ENCODE measurements at places on chromosomes 5 and 9.

GRCh38 chr9:85025638-85026037, 356.1 kb downstream of the NTRK2 start:
- DNase-seq: no peak

DNA sequence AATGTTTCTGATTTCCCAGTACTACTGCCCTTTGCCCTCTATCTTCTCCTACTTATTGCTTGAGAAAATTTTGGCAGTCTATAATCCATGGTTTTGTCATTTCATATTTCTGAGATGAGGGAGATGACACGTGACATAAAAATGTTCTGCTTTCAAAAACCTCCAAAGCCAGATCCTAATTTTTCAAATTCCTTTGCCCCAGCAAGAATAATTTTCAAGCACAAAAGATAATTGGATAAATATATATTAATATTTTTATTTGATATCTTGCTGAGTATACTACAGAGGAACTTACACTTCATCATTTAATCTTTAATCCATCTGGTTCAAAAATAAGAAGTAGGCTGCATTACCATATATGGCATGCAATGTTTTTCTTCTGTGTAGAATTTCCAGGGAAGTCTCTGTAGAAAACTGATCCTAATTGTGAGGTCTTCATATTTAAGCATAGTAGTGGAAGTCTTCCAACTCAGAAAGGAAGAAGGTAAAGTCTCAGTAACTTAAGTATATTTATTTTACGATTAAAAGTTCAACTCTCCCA, 1738.8 kb downstream of the EFNA5 start:
- no peak for DNase-seq

DNA sequence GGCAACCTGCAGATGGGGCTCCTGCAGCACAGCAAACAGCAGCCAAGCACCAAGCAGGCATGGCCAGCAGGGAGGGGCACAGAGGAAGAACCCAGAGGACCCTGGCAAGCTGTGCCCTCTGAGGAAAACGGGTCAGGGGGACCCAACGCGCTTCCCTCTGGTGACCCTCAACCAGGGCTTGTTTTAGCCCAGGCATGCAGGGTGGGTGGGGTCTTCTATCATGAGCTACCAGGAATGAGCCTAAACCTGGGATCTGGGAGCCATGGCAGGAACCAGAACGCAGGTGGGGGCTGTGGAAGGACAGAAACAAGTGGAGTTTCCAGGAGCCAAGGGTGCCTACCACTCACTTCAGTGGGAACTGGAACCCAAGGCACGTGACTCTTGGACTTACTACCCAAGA, 20.9 kb downstream of the IPPK start:
- DNase-seq: no peak

DNA sequence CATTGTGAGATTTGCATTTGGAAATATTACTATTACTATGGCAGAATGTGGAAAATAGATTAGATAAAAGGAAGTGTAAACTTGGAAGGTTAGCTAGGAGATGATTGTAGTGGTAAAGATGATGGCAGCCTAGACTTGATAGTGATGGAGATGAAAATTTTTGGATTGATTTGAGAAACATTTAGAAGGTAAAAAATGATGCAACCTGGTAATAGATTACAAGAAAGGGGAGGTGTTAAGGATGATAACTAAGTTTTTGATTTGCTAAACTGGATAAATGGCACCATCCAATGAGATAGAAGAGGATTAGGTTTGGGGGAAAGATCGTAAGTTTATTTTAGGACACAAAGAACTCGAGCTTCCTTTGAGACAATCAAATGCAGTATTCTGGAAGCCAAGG, 8.9 kb upstream of the SLC30A5 start:
- DNase-seq: no peak

- no peak for DNase-seq
Measured at GRCh38 chr9:132207839-132208615, 46.2 kb downstream of the NTNG2 start.

DNA sequence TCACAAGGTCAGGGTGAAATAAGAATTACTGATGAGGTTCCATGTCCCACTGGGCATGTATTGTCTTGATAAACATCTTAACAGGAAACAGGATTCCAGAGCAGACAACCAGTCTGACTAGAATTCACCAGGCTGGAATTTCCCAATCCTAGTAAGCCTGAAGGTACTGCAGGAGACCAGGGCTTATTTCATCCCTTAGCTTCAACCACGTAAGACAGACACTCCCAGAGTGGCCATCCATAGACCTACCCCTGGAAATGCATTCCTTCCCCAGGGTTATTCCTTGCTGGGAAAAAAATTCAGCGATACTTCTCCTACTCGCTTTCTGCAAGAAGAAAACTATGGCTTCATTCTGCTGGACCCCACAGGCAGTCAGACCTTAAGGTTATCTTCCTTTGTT, 785.4 kb downstream of the NR2F1-AS1 start:
- DNase-seq: no peak

GRCh38 chr5:169860585-169860984, 119.7 kb downstream of the INSYN2B start:
- no peak for DNase-seq

DNA sequence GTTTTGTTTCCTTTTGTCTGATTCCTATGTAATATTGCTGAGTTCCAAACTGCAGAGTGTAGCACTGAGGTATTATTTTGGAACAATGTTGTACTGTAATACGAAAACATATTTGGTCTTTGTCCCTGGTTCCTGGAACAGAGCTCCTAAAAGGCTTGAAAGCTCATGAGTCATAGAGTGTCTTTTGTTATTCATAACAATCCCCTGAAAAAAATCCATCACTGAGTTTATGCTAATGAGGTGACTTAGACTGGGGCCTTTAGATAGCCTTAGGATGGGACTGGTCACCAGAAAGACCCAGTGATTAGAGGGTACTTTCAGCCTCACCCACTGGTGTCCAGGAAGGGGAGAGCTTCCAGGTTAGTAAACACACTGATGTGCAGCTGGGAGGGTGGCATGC, 132.7 kb upstream of the POU5F2 start:
- DNase-seq: no peak

DNA sequence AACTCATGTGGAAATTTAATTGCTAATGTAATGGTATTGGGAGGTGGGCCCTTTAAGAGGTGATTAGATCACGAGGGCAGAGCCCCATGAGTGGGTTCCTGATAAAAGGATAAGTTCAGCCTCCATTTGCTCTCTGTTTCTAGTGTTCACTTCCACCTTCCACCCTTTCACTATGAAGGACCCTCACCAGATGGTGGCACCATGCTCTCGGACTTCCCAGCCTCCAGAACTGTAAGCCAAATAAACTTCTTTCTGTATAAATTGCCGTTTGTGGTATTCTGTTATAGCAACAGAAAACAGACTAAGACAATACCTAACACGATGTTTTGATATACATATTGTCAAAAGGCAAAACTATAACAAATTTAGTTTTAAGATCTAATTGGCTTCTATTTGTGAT, 166.2 kb downstream of the DEPDC1B start:
- no peak for DNase-seq

GRCh38 chr9:92059661-92060060, 55.6 kb downstream of the SPTLC1 start:
- no peak for DNase-seq

GRCh38 chr9:92035146-92035545, 80.1 kb downstream of the SPTLC1 start:
- DNase-seq: no peak

- peak; percentile 36 for DNase-seq
Measured at GRCh38 chr5:180860273-180860886, 696 bp downstream of the ZFP62 start.

DNA sequence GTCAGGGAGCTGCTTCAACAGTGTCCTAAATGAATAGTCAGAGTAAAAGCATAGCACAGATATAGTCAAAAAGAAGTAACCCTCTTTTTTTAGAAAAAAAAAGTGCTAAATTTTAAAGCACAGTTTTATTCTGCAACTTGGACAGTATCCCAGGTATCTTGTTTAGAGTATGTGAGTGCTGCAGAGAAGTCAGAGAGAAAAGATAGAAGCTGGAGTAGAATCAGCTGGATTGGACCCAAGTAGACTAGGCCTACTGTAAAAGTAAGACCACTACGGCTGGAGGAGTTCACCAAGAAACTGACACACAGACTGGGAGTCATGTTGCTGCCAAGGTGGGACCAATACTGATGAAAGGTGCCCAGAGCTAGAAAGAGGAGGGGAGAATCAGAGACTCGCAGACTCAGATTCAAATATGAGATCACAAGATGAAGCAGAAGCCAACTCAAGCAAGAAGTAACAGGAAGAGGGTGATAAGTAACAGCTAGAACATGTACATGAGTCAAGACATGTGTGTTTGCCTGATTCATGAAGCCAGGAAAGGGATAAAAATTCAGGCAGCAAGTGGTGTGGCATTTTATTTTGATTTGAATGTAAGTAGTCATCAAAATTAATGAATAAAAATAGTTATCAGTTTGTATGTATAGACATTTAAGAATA, 25.6 kb upstream of the TUSC1 start:
- no peak for DNase-seq

DNA sequence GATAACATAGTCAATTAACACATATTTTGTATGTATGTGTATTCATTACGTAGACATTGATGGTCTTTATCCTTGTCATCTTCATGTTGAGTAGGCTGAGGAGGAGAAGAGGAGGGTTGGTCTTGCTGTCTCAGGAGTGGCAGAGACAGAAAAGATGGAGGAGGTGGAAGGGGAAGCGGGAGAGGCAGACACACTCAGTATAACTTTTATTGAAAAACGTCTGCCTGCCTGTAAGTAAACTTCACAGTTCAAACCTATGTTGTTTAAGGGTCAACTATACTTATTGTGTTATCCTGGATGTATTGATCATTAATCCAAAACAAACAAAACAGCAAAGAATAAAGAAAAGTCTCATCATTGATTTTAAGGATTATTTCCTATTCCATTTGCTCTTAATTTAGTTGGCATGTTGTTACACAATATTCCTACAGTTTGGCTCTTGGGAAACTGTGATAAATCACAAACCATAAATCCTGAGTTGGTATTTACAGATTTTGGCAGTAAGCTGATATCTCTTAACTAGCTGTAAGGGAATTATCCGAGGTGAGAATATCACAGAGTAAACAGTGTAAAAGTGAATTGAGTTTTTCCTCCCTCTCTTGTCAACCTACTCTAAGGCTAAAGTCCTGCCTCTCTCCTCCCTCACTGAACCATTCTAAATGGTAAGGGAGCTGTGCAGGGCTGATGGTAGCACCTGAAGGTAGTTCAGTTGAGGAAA, 487.2 kb downstream of the SPATA31D1 start:
- DNase-seq: no peak

GRCh38 chr9:86754581-86755560, 192.4 kb downstream of the GAS1 start:
- no peak for DNase-seq

DNA sequence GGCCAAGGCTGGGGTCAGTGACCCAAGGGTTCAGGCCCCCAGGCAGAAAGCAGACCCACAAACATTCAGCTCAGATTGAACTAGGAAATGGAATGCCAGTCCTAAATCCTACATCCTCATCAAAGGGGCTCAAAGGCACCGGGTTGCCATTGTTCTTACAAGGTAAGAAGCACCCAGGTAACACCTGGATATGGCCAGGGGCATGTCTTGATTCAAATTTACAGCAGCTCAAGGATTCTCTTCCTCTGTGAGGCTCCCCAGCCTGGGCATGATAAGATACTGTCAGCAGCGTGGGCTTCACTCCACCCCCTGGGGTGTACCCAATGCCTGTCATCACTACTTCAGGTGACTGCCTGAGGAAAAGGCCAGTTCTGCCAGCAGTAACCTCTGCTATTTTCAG, 92.1 kb upstream of the FSTL4 start:
- no peak for DNase-seq

DNA sequence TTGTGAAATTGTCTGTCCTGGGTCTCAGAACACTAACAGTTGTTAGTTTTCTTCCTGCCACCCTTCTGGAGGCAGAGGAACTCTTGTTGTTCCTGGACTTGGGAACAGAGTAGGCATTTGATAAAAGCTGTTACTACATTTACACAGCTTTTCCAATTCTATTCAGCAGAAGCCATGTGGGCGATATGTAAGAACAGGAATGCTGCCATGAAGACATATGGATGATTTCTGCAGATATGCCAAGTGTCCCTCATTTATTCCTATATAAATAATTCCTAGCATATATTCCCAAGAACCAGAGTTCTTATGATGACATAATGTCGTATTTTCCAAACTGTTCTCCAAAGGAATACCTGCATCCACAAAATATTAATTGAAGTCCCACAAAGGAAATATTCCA, 135.9 kb upstream of the DAB2 start:
- no peak for DNase-seq

DNA sequence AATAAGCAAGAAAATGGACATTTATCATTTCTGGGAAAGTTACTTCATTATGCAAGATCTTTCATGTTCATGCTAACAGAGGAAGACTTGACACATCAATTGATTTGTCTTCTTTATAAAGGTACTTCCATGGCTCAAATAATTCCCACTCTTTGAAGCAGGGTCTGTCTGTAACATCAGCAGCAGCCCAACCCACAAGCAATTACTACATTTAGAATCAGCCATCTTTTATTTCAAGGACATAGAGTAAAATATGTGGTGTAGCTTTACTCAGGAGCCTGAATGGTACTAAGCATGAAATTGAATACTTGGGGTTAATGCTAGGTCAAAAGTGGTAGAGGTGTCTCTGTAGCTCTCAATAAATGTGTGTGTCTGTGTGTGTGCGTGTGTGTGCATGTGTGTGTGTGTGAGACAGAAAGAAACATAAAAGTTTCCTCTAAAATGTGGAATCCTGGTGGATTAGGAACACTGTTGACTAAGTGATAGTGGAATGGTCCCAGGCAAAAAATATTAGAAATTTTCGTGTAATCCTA, 581.1 kb downstream of the CAAP1 start:
- DNase-seq: no peak

DNA sequence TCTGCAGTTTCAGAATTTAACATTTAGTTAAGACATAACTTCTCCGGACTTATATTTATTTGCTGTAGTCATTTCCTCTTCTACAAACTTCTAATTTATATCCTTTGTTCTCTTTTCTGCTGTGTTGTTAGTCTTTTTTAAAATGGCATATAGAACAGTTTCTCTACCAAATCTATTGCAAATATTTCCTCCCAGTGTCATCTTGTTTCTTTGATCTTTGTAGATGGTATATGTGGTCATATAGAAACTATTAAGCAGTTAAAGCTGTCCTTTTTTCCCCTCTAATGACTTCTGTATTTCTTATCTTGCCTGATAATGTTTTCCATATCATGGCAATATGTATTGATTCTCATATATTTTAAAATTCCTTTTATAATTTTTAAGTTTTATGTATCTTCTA, 264.5 kb downstream of the MCTP1 start:
- peak; percentile 30 for DNase-seq

DNA sequence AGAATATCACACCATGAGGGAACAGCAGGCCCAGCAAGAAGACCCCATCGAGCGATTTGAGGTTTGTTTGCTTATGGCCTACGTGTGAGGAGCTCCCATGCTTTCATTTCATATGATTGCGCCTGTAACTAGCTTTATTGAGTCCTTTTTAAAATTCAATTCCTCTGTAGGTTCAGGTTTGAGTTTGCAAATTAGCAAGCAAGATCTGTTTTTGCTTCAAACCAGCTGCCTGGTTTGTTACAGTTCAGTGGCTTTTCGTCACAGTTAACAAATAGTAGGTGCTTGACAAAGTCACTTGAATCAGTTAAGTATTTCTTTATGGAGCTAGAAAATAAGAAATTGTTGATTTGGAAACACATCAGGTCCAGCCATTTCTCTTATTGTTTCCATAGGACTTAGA, 56.3 kb downstream of the GPR21 start:
- no peak for DNase-seq

- no peak for DNase-seq
Measured at GRCh38 chr9:136230365-136230764, 15.2 kb downstream of the QSOX2 start.

- DNase-seq: no peak
Measured at GRCh38 chr5:1366514-1366913, 21.6 kb upstream of the CLPTM1L start.

- no peak for DNase-seq
Measured at GRCh38 chr5:103706939-103707682, 144.5 kb upstream of the NUDT12 start.
